ENCODE measurements at places on chromosomes 7 and 10. TPM values are rescaled to one million over a fixed set of nuclear protein-coding genes. Genes with fewer than 3 reads are reported as not detected.
A peak's percentile ranks its signal among the peaks of the same experiment; 100 is the strongest.

The PHKG1 gene
- 57.5 TPM for total RNA-seq

The TET1 gene
- total RNA-seq = 5.2 TPM

- no peak for DNase-seq
These were observed 285.6 kb upstream of the POM121L12 start for GRCh38 chr7:52749880-52750279.

DNA sequence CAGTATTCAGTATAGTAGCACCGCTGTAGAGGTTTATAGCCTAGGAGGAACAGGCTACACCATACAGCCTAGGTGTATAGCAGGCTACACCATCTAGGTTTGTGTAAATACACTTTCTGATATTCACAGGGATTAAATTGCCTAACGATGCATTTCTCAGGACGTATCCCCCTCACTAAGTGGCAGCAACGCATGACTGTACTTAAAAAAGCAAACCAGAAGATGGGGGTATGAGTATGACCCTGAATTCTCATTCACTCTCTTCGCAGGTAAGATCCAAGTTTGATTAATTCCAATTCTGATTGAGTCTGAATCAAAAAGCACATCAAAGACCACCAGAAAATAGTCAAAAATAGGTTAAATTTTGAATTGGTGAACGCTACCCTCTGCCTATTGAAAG lies 972 bp downstream of the ORC5 start:
- DNase-seq = no peak

The TPST1 gene
- 48.2 TPM for total RNA-seq

GRCh38 chr7:114405427-114405826 lies 9.2 kb upstream of the FOXP2 start:
- DNase-seq = peak; percentile 39

DNA sequence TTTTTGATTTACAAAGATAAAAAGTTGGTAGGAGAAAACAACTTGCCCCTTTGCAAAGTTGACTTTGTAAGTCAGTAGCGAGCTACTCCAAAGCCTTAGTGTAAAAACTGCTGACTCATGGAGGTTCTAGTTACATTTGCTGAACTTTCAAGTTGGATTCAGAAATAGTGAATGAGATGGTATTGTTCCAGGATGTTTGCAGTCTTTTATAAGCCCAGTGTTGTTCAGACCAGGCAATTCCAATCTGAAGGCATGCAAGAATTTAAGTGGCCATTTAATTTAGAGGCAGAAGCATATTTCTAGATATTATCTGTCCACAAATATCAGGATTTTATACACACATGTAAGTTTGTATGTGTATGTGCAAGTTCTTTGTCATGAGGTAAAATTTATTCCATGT lies 21.6 kb downstream of the TES start:
- peak; percentile 56 for DNase-seq

DNA sequence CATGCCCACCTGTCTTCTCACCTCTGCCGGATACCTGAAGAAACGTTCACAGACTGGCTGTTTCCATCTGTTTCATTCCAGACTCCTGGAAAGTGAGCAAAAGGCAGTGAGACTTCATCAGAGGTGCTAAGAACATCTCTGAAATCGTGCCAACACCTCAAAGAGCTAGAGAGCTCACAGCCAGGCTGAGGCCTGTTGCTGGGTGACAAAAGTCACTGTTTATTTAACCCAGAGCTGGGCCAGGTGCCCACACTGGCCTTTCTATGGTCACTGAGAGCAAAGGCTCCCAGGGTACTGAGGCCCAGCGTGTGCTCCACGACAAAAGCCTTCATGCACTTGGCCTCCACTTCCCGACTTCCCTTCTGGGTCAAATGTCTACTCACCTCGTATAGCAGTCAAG lies 3.7 kb upstream of the NANOS1 start:
- DNase-seq = peak; percentile 47

The TMEM229A gene
- not detected for total RNA-seq

DNA sequence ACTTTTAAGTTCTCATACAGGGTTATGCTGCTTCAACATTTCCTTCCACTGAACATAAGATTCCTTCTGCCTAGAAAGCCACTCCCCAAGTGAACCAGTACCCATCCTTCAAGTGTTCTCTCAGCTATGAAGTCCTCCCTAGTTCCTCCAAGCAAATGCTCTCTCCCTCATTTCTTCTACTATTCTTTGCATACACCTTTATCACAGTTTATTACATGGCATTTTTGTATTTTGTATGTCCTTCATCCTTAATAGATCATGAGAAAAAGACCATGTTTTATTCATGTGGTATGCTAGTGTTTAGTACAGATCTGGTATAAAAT lies 1.9 kb downstream of the SYPL1 start:
- DNase-seq = peak; percentile 18

DNA sequence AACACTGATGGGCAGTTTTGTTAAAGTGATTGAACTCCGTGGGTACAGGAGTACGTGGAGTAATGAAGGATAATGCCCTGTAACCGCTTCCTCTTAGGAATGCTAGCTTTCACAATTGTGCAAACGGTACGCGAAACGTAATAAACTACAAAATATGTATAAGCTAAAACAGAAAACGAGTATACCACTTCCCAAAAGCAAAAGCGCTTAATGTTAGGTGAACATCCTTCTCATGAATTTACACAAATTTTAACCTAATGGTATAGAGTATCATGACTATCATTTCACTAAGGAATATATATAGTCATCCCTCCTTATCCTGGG lies 395 bp upstream of the ZNF25 start:
- no peak for DNase-seq

The COL28A1 gene
- total RNA-seq = 2.2 TPM

DNA sequence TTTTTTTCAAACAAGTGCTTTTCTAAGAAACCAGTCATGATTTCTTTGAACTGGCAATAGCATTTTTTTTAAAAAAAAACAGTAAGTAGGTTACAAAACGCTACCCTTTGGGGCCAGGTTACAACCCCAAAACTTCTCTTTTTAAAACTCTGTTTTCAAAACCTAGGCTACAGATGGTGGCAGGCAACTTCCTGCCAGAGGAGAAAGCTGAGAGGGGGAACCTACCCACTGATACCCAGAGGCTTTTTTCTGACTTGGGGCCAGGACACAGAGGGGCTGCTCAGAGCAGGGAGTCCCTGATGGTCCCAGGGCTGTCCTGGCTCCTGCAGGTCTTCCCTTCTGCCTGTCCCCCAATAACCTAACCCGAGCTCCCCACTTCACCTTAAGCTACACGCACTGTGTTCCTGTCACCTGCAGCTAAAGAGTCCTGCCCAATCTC lies 6.9 kb downstream of the STN1 start:
- no peak for DNase-seq

- no peak for DNase-seq
These were observed 546.3 kb downstream of the TYW1 start for GRCh38 chr7:67542916-67543315.

The ACTL6B gene
- total RNA-seq = not detected

DNA sequence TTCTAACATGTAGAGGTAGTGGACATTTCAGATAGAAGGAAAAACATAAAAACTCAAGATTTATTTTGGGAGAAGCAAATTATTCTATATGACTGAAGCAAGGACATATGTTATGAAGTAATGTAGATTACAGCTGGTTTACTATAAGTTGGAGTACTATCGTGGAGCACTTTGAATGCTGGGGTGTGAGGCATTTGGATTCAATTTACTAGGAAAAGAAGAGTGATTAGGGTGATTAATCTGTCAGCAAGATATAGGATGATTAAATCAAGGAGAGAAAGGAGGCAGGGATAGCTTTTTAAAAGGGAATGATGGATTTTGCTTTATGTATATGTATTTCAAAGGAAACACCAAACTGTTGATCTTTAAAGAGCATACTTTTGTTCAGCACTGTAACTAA lies 318.4 kb upstream of the KAT6B start:
- DNase-seq = no peak

- DNase-seq = no peak
These were observed 31.9 kb downstream of the FAM107B start for GRCh38 chr10:14742815-14743214.

DNA sequence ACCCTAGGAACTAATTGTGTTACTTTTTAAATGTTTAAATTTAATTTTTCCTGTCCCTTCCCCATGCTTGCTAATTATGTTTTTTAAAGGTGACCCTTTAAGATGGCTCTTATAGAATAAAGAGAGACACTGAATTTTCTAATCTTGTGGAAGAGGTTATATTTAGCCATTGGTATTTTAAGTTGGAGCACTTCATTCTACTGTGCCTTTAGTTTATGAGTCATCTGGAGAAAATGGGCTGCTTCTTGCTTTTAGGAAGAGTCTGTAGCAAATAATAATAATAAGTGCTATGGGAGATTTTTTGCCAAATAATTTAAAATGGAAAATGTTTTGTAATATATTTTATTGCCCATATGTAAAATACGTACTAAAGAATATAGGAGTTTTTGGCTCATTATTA lies 139.7 kb downstream of the ADK start:
- DNase-seq = peak; percentile 28

- DNase-seq = no peak
These were observed 126.1 kb downstream of the FAM204A start for GRCh38 chr10:118216020-118216419.

DNA sequence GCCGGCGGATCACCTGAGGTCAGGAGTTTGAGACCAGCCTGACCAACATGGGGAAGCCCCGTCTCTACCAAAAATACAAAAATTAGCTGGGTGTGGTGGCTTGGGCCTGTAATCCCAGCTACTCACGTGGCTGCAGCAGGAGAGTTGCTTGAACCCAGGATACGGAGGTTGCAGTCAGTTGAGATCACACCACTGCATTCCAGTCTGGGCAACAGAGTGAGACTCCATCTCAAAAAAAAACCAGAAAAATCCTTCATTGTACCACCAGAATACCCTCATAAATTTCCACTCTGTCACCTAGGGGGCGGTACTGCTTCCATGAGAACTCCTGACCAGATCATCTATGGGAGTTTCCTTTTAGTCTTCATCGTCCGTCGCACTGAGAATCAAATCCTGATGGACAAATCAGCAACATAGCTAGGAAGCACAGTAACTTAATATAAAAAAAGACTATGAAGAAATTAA lies 225.8 kb upstream of the KLF14 start:
- DNase-seq = peak; percentile 83

DNA sequence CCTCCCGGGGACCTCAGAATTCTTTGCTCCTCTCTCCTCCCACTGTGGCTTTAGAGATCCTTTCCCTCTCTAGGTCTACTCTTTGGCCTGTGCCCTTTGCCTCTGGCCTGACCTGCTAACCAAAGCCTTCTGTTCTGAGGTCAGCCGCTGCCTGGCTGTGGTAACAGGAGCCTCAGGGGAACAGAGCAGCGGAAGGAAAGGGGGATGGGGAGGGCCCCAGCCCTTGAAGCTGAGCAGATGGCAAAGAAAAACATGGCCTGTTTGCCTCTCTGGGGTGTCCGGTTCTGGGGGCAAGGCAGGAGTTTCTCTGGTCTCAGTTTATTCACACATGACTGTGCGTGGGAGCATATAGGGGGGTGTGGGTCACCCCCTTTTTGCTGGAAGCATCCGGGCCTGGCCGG lies 28.2 kb downstream of the COL26A1 start:
- DNase-seq = peak; percentile 94

The SPDYE8 gene
- not detected for total RNA-seq

DNA sequence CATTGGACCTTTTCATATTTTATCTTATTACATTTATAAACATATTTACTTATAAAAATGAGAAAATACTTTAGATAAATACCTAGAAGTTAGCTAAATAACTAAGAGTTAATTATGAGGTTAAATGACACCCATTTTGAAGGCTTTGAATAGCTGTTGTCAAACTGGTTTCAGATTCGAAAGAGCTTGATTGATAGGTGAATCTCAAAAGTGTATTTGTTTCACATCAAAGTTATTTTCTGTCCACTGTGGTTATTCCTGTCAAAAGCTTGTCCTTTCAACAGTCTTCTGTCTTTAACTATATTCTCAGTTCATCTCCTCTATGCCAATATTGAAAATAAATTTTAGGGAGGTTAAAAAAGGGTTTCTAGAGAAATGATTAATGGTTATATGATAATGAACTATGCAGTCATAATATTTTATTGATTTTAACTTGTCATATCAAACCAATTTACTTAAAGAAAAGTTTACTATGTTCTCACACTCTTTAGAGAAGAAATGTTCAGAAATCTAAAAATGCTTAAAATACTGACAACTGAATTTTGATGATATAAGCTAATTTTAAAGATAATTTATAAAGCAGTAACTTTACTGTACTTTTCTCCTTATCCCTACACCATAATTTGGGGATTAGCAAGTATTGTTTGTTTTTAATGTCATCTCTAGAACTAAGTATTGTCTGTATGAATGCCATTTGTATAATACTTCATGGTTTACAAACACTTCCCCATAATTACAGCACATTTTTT lies 72.0 kb upstream of the FOXP2 start:
- no peak for DNase-seq

DNA sequence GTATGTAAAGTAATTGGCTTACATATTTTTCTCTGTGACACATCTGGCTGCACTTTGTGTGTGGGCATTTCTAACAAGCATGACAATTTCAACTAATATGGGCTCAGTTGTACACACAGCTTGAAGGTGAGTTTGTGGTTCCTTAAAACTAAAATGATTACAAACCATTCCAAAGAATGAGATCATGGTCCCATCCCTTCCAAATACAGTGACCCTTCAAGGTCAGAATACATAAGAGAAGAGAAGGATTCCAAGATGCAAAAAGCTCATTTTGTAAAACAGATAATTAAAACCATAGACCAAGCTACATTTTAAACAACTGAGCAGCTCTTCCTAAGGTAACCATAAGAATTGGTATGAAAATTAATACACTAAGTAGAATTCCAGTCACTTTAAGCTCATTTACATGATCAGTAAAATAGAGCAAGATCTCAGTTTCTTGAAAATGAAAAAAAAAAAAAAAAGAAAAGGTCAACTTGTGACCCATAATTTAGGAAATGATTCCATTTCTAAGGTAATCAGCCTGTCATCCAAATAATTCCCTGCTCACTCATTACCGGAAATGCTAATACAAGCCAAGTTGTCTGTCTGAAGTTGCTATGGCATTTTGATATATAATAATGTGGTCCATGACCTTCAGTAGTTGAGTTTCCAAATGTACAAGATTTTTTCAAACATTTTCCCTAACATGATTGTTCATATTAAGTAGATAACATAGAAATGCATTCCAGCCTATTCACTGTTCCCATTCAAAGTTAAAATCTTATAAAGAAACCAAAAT lies 688.5 kb downstream of the PARD3 start:
- DNase-seq = no peak

- DNase-seq = no peak
These were observed 91.5 kb downstream of the ABCA13 start for GRCh38 chr7:48262606-48263310.

DNA sequence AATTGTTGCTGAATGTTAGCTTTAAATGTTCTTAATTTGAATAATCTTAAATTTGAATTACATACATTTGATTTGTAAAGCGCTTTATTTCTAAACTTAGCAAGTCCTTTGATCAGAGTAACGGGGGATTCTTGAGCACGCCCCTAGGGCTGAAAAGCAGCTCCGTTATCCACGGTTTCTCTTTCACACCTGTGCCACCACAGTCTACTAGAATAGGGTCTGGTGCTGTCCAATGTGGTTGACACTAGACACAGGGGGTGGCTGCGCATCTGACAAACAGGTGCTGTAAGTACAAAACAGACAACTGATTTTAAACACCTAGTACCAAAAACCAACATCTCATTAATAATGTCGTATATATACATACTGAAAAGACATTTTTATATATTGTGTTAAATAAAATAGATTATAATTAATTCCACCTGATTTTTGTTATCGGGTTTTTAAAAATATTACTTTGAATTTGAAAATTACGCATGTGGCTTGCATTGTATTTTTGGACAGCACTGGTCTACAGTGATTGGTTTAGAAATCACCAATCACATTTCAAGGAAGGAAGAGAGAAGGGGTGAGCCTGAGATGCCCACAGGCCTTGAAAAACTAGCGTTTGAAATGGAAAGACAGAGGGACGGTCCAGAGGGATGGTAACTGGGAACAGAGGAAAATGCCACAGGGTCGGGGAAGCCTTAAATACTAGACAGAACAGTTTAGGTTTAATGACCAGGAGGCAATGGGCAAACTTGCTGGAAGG lies 7.3 kb downstream of the SEPHS1 start:
- peak; percentile 50 for DNase-seq

Data from myocyte (in vitro differentiated cells).